ENCODE measurements at places on chromosomes 1 and 21.

GRCh38 chr1:193741228-193741627, 554.8 kb upstream of the B3GALT2 start:
- ATAC-seq, result no peak

DNA sequence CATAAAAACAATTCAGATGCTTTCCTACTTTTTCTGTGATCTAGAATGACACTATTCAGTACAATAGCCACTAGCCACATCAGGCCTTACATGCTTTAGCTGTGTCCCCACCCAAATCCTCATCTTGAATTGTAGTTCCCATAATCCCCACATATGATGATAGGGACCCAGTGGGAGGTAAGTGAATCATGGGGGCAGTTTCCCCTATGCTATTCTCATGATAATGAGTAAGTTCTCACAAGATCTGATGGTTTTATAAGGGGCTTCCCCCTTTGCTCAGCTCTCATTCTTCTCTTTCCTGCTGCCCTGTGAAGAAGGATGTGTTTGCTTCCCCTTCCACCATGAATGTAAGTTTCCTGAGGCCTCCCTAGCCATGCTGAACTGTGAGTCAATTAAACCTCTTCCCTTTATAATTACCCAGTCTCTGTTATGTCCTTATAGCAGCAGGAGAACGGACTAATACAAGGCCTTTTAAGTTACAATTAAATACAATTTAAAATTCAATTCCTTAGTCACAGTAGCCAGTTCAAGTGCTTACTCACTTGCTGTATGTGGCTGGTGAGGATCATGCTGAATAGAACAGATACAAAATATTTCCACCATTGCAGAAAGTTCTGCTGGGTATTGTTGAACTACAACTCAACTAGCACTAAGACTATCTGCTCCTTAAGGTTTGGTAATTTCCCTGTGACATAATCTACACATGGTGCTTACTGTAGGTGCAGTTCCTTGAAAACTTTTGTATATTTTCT, 106.7 kb downstream of the SCMH1 start:
- no peak for ATAC-seq

GRCh38 chr1:93549811-93550210, 101.9 kb downstream of the FNBP1L start:
- no peak for ATAC-seq

GRCh38 chr1:162904579-162904978, 43.6 kb upstream of the CCDC190 start:
- peak; percentile 5 for ATAC-seq

GRCh38 chr1:66326867-66327266, 207.1 kb upstream of the SGIP1 start:
- ATAC-seq, result no peak

GRCh38 chr1:36567601-36568341, 85.1 kb upstream of the CSF3R start:
- ATAC-seq, result no peak

DNA sequence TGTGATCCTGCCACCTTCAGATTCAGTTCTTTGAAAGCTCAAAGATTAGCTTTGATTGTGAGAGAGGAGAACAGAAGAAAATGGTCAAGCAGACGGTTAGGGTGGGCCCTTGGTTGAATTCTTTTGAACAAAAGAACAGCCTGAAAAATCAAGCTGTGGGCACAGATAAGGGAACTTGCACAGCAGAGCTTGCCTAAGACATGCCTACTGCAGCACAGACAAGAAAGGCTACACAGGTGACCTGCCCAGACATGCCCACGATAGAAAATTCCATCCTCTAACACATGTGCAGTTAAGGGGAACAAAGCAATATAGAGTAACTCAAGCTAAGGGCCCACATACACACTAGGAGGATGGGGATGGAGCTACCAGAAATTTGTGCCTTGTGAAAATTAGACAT, 512.5 kb upstream of the LRRC7 start:
- no peak for ATAC-seq

GRCh38 chr1:5408401-5408800, 583.8 kb downstream of the NPHP4 start:
- no peak for ATAC-seq

DNA sequence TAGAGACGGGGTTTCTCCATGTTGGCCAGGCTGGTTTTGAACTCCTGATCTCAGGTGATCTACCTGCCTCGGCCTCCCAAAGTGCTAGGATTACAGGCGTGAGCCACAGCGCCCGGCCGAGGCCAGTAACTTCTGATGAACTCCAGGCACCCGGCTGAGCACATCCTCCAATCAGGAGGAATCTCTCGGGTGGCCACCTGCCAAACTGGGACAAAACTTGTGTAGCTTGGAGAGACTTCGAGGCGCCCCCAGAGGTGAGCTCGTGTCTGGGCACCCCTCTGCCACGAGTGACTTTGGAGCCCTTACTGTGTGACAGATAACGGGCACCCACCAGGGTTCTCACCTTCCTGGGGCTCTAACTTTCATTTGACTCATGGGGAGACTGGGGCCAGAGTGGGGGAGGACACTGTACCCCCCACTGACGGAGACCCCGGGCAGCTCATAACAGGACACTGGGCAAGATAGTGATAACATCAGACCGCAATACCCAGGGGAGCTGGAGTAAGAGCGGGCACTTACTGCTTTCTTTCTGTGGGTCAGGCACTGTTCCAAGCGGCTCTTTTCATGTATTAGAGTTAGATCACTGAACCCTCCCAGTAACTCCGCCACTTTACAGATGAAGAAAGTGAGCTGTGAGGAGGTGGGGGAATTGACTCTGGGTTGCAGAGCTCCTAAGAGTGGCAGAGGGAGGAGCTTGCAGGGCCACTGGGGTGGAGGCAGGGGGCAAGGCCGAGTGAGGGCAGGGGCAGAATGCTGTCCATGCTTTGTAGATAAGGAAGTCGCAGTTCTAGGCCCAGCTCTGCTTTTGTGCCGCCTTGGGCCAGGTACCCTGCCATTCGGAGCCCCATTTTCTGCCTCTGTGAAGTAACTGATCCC, 1.9 kb upstream of the PADI2 start:
- ATAC-seq, result no peak

- ATAC-seq, result peak; percentile 98
Observed at GRCh38 chr1:90850898-90851710, 134.0 kb upstream of the BARHL2 start.

- no peak for ATAC-seq
Observed at GRCh38 chr1:162292422-162292849, 84.2 kb downstream of the SPATA46 start.

- no peak for ATAC-seq
Observed at GRCh38 chr1:43786201-43786958, 79.0 kb downstream of the ST3GAL3 start.

- ATAC-seq, result peak; percentile 33
Observed at GRCh38 chr1:114715952-114716303, 643 bp downstream of the NRAS start.

GRCh38 chr1:104765085-104765484, 1015.4 kb downstream of the AMY1C start:
- no peak for ATAC-seq

GRCh38 chr1:221241592-221241991, 362.3 kb downstream of the HLX start:
- ATAC-seq, result no peak

DNA sequence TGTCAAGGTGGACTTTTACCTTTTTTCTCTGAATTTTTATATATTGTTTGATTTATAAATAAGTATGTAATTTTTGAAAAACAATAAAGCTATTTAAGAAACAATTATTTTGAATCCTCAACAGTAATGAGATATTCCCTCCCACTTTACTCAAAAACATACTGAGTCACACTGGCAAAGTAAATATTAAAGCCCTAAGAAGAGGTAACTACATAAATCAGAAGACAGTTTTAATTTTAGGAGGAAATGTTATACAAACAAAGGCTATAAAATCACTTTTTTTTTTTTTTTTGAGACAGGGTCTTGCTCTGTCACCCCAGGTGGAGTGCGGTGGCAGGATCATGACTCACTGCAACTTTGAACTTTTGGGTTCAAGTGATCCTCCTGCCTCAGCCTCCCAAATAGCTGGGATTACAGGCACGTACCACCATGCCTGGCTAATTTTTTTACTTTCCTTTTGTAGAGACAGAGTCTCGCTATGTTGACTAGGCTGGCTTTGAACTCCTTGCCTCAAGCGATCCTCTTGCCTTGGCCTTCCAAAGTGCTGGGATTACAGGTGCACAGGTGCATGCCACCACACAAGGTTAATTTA, 36.2 kb downstream of the ZSWIM5 start:
- ATAC-seq, result no peak

DNA sequence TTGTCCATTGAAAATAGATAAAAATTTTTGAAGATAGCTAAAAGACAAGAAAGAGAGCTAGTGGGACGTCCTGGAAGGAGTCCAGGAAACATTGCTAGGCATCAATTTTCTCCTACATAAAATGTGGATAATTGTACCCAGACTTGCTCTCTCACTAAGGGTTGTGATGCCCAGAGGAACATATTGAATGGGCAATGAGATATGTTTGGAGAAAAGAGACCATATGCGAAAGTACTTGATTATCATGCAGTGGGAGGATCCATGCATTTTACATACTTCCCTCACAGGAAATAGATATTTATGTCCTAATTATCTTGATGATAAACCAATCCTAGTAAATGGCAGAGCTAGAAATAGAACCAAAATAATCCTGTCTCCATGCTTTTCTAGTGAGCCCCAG, 108.4 kb upstream of the TNR start:
- ATAC-seq, result no peak

DNA sequence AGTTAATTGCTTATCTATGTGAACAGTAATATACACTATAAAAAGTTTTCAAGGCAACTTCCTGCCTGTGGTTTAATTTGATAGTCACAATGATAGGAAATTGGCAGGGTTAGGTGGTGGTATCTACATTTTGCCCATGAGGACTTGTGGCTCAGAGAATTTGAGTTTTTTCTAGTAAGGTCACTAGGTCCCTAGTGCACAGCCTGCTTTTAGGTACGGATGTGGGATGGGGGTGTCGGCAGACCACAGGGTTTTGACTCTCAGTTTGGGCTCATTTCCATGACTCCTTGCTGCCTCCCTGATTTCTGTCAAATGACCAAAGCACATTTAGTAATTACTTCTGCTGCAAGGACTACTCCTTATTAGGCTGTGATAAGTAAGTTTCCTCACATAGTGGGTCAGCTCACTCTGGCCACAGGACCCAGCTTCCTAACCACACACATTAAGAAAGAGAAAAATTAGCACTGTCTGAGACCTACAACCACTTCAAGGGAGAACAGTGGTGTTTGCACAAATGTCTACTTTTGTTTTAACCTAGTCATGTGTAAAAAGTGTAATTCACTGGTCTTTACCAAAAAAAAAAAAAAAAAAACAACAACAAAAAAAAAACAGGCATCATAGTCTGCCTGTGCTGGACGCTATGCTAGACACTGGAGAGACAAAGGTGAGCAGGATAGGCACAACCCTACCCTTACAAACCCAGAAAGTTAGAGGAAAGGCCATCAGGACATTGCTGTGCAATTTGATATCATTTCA, 43.7 kb downstream of the MRPL39 start:
- no peak for ATAC-seq

DNA sequence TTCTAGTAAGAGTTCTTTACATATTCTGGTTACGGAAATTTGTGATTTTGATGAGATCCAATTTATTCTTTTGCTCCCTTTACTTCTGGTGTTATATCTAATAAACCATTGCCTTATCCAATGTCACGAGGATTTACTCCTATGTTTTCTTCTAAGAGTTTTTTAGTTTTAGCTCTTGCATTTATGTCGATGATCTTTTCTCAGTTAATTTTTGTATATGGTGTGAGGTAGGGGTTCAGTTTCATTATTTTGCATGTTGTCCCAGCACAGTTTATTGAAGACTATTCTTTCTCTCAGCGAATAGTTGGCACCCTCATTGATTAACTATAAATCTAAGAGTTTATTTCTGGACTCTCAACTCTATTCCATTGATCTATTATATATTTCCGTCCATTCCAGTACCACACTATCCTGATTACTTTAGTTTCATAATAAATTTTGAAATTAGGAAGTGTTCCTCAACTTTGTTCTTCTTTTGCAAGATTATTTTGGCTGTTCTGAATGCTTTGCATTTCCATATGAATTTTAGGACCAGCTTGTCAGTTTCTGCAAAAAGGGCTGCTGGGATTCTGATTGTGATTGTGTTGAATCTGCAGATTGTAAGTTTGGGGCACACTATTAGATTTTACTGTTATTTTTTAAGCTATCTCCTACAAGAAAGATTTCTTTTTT, 4.0 kb downstream of the KDM1A start:
- no peak for ATAC-seq

DNA sequence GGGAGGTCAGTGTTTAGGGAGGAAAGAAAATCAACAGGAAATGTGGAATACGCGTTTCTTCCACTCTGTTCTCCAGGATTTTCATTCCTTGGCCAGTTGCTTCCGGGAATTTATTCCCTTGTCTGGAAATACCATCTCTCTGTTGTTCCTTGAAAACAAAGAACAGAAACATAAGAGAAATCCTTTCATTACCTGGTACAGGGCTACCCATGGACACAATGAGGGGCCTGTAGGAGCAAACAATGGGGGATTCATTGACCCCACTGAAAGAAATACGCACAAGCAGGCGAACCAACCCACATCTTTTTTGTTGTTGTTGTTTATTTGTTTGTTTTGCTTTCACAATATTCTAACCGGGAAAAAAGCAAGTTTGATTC, 20.0 kb upstream of the BACE2 start:
- no peak for ATAC-seq

DNA sequence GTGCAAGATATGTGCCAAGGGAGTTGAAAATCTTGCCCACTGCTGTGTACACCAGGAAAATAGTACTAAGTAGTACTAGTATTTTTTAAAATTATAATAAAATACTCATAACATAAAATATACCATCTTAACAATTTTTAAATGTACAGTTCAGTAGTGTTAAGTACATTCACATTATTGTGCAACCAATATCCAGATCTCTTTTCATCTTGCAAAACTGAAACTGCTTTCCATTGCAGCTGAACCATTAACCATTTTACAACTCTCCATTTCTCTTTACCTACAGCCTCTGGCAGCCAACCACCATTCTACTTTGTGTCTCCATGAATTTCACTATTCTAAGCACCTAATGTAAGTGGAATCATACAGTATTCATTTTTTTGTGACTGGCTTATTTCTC, 19.3 kb upstream of the RAB3GAP2 start:
- no peak for ATAC-seq

GRCh38 chr1:3510136-3510955, 55.9 kb downstream of the ARHGEF16 start:
- ATAC-seq, result no peak

- no peak for ATAC-seq
Observed at GRCh38 chr1:174572771-174573170, 125.0 kb downstream of the GPR52 start.

- no peak for ATAC-seq
Observed at GRCh38 chr1:226960256-226960655, 20.2 kb downstream of the COQ8A start.

DNA sequence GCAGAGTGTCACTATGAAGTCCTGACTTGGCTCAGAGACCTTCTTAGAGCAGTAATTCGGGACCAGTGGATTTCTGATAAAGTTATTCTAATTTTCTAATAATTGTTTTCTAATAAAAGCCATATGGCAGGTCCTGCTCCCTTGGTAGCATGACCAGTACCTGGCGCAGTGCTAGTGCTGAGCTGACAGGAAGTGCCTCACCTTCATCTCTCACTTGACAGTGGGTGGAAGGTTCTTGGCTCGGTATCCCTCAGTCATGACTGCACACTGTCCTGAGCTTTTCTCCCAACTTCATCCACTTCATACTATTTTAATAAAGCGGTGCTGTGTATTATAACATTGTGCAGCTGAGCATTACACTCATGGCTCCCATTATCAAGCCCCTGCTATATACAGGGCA, 14.1 kb downstream of the VANGL1 start:
- ATAC-seq, result no peak
